AG04449 (cell line): ENCODE measurements at places on chromosomes 16 and 17.

DNA sequence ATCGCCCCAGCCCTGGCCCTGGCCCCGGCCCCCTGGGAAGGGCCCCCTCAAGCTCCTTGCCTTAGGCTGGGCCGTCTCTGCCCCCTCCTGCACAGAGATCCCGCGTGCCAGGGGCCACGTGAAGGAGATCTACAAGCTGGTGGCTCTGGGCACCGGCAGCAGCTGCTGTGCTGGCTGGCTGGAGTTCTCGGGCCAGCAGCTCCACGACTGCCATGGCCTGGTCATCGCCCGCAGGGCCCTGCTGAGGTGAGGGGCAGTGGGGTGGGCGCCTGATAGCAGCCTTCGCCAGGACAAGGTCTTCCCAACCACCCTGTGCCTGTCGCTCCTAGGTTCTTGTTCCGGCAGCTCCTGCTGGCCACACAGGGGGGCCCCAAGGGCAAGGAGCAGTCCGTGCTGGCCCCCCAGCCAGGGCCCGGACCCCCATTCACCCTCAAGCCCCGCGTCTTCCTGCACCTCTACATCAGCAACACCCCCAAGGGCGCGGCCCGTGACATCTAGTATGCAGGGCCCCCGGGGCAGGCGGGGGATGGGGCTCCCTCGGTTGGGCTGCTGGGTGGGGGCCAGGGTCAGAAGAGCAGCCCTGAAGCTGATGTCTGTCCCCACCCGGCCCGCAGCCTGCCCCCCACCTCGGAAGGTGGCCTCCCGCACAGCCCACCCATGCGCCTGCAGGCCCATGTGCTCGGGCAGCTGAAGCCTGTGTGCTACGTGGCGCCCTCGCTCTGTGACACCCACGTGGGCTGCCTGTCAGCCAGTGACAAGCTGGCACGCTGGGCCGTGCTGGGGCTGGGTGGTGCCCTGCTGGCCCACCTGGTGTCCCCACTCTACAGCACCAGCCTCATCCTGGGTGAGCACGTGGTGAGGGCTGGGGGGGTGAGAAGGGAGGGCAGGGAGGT lies 4.5 kb downstream of the ADAD2 start:
- no peak for DNase-seq

GRCh38 chr16:87185308-87185707 lies 131.9 kb downstream of the C16orf95 start:
- DNase-seq: no peak

- DNase-seq: no peak
Measured at GRCh38 chr17:64991726-64992125, 64.8 kb downstream of the GNA13 start.

GRCh38 chr16:78679546-78679945 lies 580.1 kb downstream of the WWOX start:
- DNase-seq: no peak

DNA sequence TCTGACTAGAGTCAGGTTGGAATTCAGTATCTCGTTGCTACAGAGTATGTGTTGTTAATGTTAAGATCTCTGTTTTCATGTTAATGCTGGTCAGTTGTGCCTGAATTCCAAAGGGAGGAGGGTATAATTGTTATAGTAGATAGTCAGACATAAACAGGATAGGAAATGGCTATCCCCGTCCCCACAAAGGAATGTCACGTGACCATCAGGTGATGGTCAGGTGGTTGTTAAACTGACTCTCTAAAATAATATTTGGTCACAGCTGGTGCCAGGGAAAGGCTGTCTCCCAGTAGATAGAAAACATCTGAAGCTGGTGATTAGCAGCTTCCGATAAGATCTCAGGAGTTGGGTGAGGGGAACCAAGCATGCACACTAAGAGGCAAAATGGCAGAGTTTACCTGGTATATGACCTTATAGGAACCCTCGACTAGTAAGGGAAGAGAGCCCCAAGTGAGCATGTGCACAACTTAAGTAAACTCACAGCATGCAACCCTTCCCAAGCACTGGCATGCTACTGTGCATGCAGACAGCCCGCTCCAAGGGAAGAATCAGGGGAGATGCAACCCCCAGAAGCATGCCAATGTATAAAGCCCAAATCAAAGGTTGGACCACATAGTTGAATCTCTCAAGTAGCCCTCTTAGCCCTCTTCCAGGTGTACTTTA lies 27.4 kb upstream of the SLC6A2 start:
- no peak for DNase-seq
